ENCODE measurements at places on chromosomes 12 and 14.
A peak's percentile ranks its signal among the peaks of the same experiment; 100 is the strongest.

DNA sequence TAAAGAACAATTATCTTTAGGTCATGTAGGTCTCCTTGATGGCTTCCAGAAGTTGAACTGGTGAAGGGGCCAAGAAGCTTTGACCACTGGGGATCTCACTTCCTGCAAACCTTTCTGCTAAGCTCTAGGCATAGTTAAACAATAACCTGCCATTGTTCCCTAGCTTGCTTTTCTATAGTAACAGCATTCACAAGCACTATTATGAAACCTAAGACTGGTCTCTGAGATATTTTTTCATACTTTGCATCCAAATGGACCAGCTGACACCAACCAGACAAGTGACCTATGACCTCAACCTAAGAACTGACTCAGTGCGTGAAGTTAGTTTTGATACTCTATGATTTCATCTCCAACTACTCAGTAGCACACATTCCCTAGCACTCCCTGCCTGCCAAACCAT is 129.1 kb downstream of the PTPRB start:
- no peak for DNase-seq

DNA sequence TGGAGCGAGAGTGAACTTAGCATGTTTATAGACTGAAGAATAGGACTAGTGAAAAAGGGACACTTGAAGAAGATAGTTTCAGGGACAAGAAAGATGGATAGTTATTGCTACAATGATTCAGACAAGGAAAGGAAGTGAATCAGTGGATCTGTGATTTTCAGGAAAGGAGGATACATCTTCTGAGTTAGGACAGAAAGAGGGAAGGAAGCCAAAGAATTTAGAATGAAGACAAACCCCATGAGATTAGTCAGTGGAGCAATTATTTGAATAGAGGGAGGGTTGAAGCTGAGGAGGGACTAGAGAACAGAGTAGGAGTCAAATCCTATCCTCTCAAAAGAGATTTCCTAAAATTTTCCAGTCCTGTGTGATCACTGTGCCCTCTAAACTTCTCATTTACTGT is 282.7 kb downstream of the AKAP6 start:
- no peak for DNase-seq

GRCh38 chr12:81263072-81263471 is 185.2 kb downstream of the ACSS3 start:
- DNase-seq, result no peak

GRCh38 chr12:29043069-29043468 is 106.0 kb upstream of the FAR2 start:
- no peak for DNase-seq

GRCh38 chr12:51318846-51319599 is 5.0 kb downstream of the BIN2 start:
- no peak for DNase-seq

DNA sequence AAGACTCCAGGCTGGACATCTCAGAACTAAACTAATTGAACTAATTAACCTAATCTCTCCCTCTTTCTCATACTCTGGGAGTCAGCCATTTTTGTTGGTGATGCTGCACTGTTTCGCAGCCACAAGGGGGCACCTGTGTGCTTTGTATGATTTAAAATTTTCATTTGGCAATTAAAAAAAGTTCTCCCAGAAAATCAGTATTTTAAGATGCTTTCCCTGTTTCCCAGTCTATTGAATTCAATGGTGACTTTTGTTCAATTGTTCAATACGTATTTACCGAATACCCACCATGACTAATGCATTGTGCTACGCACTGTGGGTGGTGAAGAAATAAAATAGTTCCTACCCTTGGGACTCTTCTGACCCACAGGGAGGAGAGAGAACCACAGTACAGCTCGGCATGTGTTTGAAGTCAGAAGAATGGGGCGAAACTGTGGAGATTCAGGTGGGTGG is 63.7 kb downstream of the ZNF664 start:
- DNase-seq, result peak; percentile 32

- DNase-seq, result no peak
These were observed 147.6 kb downstream of the FOXN3 start for GRCh38 chr14:89269404-89269803.

DNA sequence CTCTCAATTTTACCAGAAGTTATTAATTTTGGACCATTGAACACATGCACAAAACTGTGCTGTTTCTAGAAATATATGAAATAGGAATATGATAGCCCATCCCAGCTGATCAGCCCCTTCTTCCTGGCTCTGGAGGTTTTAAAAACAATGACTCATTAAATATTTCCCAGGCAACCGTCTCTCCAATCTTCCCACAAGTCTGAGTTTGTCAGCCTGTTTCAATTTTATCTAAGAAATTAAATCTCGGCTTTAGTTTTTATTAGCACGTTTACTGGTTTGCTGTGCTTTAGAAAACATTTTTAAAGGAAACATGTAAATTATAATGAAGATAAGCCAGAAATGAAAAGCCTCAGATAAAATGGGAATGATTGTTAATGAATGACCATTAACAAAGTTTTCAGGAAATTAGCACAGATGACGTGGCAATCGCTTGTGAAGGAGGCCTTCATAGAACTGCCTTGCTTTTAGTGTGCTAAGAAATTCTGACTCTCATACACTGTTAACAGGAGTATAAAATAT is 89.3 kb upstream of the RAP1B start:
- DNase-seq, result no peak

- no peak for DNase-seq
These were observed 22.9 kb downstream of the HECTD4 start for GRCh38 chr12:112359290-112359689.

GRCh38 chr12:104352106-104352713 is 48.7 kb downstream of the EID3 start:
- no peak for DNase-seq

- DNase-seq, result no peak
These were observed 42.2 kb upstream of the MANSC4 start for GRCh38 chr12:27822076-27822712.

- no peak for DNase-seq
These were observed 79.7 kb upstream of the FBRSL1 start for GRCh38 chr12:132410296-132410625.

All from NT2/D1 (cell line).